ENCODE measurements at places on chromosomes 1 and 21. TPM values are rescaled to one million over a fixed set of nuclear protein-coding genes. Genes with fewer than 3 reads are reported as not detected.

Gene PRKAA2
- 10.4 TPM for total RNA-seq

Gene AKNAD1
- total RNA-seq = not detected

Gene IGSF21
- total RNA-seq = 65.1 TPM

Gene PPT1
- 94.1 TPM for total RNA-seq

Gene OR2L3
- 0.30 TPM for total RNA-seq

Gene RLF
- total RNA-seq = 56.9 TPM

Gene ACADM
- 90.3 TPM for total RNA-seq

Measured in motor neuron (in vitro differentiated cells).